Natural killer cell treated with Interleukin-12 subunit alpha and Interleukin-12 subunit beta and Interleukin-15 and Interleukin-18, amount 100 ng/mL, for 72 hours (primary cell): ENCODE measurements at places on chromosomes 16 and 17. TPM values are rescaled to one million over a fixed set of nuclear protein-coding genes. Genes with fewer than 3 reads are reported as not detected.

GRCh38 chr17:49547566-49547965 is 28.1 kb upstream of the NXPH3 start:
- DNase-seq: no peak

KRTAP3-1 gene
- not detected for total RNA-seq

GRCh38 chr16:1428511-1428910 is 2.4 kb upstream of the PERCC1 start:
- no peak for DNase-seq

GRCh38 chr16:24855678-24856077 is 9.9 kb downstream of the SLC5A11 start:
- no peak for DNase-seq
